ENCODE measurements at places on chromosomes 5 and 9.
A peak's percentile ranks its signal among the peaks of the same experiment; 100 is the strongest.

DNA sequence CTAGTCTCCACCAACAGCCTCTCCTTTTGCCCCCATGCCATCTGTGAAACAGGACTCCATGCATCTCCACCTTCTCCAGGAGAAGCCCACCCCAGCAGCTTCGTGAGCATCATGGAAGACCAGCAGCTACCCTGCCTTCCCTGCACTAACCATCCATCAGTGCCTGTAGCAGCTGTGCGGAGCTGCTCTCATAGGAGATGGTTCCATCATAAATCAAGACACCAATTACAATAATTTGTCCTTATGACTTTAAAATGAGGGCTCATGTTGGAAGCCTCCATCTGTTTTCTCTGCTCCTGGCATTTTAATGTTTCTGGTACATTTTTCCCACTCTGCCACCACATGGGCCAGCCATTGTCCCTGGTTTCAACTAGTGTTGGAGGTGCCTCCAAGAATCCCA, 69.9 kb downstream of the FGF1 start:
- DNase-seq = no peak

DNA sequence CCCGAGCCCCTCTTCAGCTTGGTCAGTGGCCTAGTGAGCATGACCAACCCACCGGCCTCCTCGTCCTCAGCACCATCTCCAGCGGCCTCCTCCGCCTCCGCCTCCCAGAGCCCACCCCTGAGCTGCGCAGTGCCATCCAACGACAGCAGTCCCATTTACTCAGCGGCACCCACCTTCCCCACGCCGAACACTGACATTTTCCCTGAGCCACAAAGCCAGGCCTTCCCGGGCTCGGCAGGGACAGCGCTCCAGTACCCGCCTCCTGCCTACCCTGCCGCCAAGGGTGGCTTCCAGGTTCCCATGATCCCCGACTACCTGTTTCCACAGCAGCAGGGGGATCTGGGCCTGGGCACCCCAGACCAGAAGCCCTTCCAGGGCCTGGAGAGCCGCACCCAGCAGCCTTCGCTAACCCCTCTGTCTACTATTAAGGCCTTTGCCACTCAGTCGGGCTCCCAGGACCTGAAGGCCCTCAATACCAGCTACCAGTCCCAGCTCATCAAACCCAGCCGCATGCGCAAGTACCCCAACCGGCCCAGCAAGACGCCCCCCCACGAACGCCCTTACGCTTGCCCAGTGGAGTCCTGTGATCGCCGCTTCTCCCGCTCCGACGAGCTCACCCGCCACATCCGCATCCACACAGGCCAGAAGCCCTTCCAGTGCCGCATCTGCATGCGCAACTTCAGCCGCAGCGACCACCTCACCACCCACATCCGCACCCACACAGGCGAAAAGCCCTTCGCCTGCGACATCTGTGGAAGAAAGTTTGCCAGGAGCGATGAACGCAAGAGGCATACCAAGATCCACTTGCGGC, 1.8 kb downstream of the EGR1 start:
- no peak for DNase-seq

DNA sequence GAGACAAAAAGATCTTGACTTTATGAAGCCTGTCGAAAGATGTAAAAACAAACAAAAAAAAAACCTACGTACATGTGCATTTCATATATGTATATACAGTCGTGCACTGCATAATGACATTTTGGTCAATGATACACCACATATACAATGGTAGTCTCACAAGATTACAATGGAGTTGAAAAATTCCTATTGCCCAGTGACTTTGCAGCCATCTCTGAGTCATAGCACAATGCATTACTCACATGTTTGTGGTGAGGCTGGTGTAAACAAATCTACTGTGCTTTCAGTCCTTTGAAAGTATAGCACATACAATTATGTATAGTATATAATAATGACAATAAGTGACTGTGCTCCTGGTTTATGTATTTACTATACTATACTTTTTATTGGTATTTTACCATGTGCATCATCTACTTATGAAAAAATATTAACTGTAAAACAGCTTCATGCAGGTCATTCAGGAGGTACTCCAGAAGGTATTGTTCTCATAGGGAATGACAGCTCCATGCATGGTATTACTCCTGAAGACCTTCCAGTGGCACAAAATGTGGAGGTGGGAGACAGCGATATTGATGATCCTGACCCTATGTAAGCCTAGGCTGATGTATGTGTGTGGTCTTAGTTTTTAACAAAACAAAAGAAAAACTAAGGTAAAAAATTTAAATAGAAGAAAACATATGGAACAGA, 73.7 kb upstream of the FST start:
- no peak for DNase-seq

- no peak for DNase-seq
Observed at GRCh38 chr9:135255033-135255840, 167.8 kb downstream of the OLFM1 start.

GRCh38 chr9:85258823-85259370, 482.9 kb downstream of the AGTPBP1 start:
- no peak for DNase-seq

DNA sequence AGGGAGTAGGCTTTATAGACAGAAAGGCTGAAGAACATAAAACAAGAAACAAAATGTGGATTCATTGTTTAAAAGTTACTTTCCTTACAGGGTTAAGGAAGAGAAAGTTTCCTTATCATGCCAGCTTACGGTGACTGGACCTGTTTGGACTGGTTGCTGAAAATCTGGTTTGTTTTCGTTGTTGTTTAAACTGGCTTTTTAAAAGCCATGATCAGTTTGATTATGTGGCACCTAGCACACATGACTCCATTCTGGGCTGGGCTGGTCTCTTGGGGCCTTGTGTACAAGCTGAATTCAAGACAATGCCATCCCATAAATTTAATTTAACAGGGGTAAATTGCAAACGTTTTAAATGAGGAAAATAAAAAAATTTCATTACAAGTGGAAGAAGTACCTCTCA, 18.4 kb upstream of the ZNF474 start:
- DNase-seq = no peak

- no peak for DNase-seq
Observed at GRCh38 chr5:172798422-172799215, 27.6 kb upstream of the DUSP1 start.

- DNase-seq = no peak
Observed at GRCh38 chr5:116137544-116138378, 52.9 kb downstream of the COMMD10 start.

DNA sequence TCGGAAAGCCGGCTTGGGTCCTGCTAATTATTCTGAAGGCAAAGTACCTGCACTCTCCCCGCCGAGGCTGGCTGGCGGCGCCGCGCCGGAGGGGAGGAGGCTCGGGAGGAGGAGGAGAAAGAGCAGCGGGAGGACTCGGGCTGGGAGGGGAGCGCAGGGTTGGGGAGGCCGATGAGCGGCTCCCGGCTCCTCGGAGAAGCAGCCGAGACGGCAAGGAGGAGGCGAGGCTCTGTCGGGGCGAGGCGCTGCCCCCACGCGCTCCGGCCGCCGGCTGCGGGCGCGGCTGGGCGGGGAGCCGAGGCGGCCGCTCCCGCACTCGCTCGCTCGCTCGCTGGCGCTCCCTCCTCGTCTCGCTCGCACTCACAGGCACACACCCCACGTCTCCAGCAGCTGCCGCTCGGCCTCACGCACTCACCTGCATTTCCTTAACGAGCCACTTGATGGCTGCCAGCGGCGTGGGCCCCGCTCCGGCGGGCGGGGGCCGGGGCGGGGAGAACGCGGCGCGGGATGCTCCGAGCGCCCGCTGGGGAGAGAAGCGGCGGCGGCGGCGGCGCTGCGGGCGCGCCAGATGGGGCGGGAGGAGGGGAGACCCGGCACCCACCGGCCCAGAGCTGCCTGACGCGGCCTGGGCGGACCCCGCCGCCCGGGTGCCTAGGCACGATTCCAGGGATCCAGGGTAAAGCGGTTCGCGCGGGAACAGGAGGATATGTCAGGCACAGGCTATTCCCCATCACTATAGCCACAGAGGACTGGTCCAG, at the start of gene PTPRD:
Gene PTPRD (minus strand): TSS at position 362 of the 758 bp plus-strand sequence.
- DNase-seq = no peak

DNA sequence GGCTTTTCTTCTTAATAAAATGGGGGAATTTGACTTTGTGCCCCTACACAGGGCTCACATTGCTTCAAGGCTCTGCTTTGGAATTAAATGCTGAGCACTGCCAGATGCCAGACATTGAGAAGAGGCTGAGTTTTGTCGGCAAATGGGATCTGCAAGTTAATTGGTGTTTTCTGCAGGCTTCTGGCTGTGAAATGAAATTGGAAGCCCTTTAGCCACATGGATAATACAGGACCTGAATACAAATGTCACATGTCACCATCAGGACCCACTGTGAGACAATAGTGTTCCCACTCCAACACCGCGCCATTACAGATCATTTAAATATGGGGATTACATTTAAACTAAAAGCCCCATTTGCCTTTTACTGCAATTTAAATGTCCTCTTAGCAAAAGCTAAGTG, 164.4 kb downstream of the ZSWIM6 start:
- no peak for DNase-seq

DNA sequence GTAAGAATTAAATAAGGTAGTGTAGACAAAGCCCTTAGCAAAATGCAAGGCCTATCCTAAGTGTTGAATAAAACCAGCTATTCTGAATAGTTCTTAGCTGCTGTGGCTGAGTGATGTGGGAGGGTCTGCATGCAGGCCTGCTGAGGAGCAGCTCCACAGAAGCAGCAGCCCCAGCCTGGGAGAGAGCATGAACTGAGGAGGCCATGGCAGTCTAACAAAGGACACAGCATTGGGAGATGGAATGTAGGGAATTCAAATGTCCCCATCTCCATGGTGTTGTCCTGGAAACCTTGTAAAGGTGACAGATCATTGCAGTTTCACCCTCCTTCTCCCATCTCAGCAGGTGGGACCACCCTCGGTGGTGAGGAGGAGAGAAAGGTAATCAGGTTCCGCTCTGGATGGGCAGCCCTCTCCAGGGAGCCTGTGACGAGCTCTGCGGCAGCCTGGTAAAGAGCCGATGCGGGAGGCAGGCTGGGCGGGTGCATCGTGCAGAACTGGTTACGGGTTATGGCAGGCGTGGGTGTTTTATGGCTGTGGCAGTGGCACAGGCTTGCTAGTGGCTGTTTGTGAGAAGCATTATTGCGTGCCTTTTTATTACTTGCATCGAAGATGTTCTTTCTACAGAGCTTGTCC, 199.9 kb upstream of the GLRA1 start:
- DNase-seq = no peak

GRCh38 chr5:32584646-32585045, 711 bp upstream of the SUB1 start:
- DNase-seq = no peak

- DNase-seq = no peak
Observed at GRCh38 chr5:31623249-31623648, 15.7 kb upstream of the PDZD2 start.

- no peak for DNase-seq
Observed at GRCh38 chr5:32520972-32521371, 64.4 kb upstream of the SUB1 start.

DNA sequence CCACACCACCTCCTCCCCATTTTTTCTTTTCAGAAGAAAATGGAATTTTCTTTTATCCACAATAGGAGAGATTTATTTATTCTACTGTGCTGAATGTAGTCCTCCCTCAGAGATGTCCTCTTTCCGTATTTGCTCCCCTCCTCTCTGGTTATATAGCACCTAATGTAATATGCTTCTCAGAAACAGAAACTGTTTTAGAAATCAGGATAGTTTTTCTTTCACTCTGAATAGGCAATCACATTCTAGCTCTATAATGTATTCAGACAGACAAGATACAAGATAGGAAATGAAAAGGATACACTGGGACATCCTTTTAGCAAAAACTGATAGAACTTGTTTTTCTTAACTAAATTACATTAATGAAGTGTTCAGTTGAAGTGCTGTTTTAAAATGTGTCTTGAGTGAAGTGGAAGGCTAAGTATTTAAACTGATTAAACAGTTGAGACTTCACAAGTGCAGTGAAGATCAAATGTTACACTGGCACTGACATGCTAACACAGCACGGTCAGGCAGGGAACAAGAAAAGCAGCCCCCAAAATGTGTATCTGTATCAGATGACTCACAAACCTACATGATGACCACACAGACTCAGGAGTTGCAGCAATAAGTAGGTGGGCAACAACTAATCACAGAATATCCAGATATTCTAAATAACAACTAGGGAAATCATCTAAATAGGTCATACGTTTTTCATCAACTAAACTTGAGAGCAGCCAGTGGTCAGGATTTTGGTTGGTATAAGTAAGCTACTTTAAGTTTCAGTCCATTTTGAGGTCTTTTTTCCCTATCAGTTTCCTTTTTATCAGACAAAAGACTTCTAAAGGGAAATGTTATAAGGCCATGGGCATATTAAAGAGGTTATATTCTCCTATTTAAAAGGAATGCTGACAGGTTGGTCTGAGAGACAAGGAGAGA, 260.4 kb downstream of the MLLT3 start:
- DNase-seq = no peak

GRCh38 chr9:129068990-129069861, 11.7 kb upstream of the DOLPP1 start:
- DNase-seq = peak; percentile 48

DNA sequence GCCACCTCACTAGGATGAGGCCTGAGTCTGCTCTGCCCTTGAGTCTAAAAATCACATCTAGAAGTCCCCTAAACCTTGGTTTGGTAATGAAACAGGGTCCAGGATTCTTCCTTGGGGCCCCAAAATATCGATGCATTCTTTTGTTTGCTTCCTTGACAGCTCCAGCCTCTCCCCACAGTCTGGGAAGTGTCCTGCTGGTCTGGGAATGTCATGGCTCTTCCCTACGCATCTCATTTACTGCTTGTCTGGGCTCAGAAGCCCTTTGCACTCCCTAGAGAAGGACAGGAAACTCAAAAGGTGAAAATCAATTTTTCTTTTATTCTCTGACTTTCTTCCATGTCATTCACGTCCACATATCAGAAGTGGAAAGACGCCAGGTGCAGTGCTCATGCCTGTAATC, 115.8 kb downstream of the DRD1 start:
- no peak for DNase-seq

- no peak for DNase-seq
Observed at GRCh38 chr9:621201-621855, 220.2 kb upstream of the DMRT1 start.

GRCh38 chr5:50730841-50731240, 64.4 kb downstream of the PARP8 start:
- no peak for DNase-seq

- no peak for DNase-seq
Observed at GRCh38 chr5:177473443-177474001, at the start of gene DBN1. TSS of gene DBN1 (minus strand) at chr5:177473634. CDS start at chr5:177473521, 113 bp downstream.

- DNase-seq = no peak
Observed at GRCh38 chr5:130692770-130693169, 472.3 kb downstream of the HINT1 start.

- no peak for DNase-seq
Observed at GRCh38 chr5:52947208-52947607, 41.9 kb upstream of the ITGA2 start.

- no peak for DNase-seq
Observed at GRCh38 chr5:112475747-112476365, 56.8 kb upstream of the EPB41L4A start.

DNA sequence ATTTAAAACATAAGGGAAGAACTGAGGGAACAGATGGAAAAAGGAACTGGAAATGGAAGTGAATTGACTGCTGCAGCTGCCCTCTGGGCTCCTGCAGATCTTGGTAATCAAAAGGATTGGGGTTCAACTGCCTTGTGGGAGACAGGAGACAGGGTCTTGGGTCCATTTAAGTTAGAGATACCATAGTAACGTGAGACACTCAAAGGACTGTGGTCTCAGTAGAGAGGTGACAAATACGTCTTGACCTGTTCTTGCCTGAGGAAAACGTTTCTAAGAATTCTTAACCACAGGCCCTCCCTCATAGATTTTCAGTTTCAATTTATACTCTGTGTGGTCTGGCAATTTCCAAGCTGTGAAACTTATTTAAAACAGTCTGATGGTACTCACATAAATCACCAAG, 100.8 kb upstream of the DHFR start:
- peak; percentile 36 for DNase-seq

GRCh38 chr5:117263231-117263630, 688.6 kb upstream of the SEMA6A start:
- DNase-seq = no peak

All from activated CD4-positive, CD25-positive, alpha-beta regulatory T cell treated with anti-CD3 and anti-CD28 coated beads, Interleukin-2, amount 50 U/mL, for 72 hours (primary cell).